ENCODE measurements at places on chromosomes 11 and 22. TPM values are rescaled to one million over a fixed set of nuclear protein-coding genes. Genes with fewer than 3 reads are reported as not detected.

- DNase-seq: no peak
- no peak overlapping the region for H3K4me3 ChIP-seq
- no peaks in the 10 kb centered on the region for H3K27me3 ChIP-seq
Observed at GRCh38 chr11:60314635-60315321, 12.3 kb upstream of the MS4A6E start.

GRCh38 chr22:22144858-22145257 lies 99.7 kb upstream of the VPREB1 start:
- no peak overlapping the region for H3K27ac ChIP-seq
- H3K36me3 ChIP-seq: no peaks in the 10 kb centered on the region
- no peak overlapping the region for H3K4me3 ChIP-seq
- DNase-seq: no peak
- peaks cover 65% of the 10 kb centered on the region for H3K27me3 ChIP-seq

DNA sequence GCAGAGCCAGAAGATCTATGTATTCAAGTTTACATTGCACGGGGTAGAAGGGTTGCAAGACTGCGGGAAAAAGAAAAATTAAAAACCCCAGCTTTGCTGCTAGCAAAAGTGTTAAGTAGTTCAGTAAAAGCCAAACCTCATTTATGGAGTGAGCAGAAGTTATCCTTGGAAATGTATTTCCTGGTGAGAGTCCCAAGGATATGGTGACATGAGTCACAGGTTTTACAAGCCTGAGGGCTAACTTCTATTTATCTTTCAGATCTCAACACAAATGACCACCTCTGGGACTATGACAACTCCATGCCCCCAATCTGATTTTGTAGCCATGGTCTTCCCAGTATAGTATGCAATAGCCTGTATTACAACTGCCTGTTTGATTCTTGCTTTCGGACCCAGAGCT lies 26.1 kb downstream of the ABTB2 start:
- DNase-seq: no peak
- peaks cover 31% of the 10 kb centered on the region for H3K4me1 ChIP-seq
- H3K4me3 ChIP-seq: no peak overlapping the region
- H3K27ac ChIP-seq: no peak overlapping the region
- no peaks in the 10 kb centered on the region for H3K36me3 ChIP-seq

The CD82 gene
- total RNA-seq: 16.7 TPM

The PUS3 gene
- total RNA-seq: 11.9 TPM

GRCh38 chr11:31968461-31969358 lies 122.2 kb upstream of the RCN1 start:
- no peaks in the 10 kb centered on the region for H3K4me1 ChIP-seq
- no peak overlapping the region for H3K27ac ChIP-seq
- H3K27me3 ChIP-seq: no peaks in the 10 kb centered on the region
- H3K4me3 ChIP-seq: no peak overlapping the region
- DNase-seq: no peak

Measured in HCT116 (cell line).